ENCODE measurements at places on chromosomes 4 and X. TPM values are rescaled to one million over a fixed set of nuclear protein-coding genes. Genes with fewer than 3 reads are reported as not detected.

GRCh38 chrX:40864972-40865371 lies 129.6 kb upstream of the MED14 start:
- H3K4me1 ChIP-seq, result no peaks in the 10 kb centered on the region
- no peaks in the 10 kb centered on the region for H3K36me3 ChIP-seq
- H3K27ac ChIP-seq, result no peak overlapping the region

GRCh38 chr4:56681853-56682525 lies 893 bp upstream of the HOPX start:
- no peak overlapping the region for H3K4me3 ChIP-seq
- H3K4me1 ChIP-seq, result no peaks in the 10 kb centered on the region
- H3K36me3 ChIP-seq, result no peaks in the 10 kb centered on the region
- H3K27ac ChIP-seq, result no peak overlapping the region
- peaks cover 8% of the 10 kb centered on the region for H3K27me3 ChIP-seq
- DNase-seq, result no peak

- H3K27me3 ChIP-seq, result no peaks in the 10 kb centered on the region
- no peak overlapping the region for H3K27ac ChIP-seq
- no peaks in the 10 kb centered on the region for H3K36me3 ChIP-seq
- H3K4me3 ChIP-seq, result no peak overlapping the region
- no peak for DNase-seq
Observed at GRCh38 chr4:23105759-23106370, 413.1 kb downstream of the GBA3 start.

DNA sequence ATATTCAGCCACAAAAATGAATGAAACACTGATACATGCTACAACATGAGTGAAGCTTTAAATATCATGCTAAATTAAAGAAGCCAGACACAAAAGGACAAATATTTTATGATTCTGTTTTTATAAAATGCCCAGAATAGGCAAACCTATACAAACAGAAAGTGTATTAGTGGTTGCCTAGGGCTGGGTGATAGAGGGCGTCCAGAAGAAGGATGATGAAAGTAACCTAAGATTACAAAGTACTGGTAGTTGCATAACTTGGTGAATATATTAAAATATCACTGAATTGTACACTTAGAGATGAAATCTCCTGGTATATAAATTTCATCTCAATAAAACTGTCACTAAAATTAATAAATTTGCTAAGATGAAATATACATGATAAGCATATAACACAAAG lies 67.5 kb downstream of the FBXW7 start:
- H3K4me1 ChIP-seq, result no peaks in the 10 kb centered on the region
- no peaks in the 10 kb centered on the region for H3K27me3 ChIP-seq

GRCh38 chr4:107120661-107121060 lies 84.5 kb upstream of the DKK2 start:
- H3K36me3 ChIP-seq, result no peaks in the 10 kb centered on the region
- peak overlapping the region; percentile 9 for H3K27ac ChIP-seq
- no peaks in the 10 kb centered on the region for H3K4me1 ChIP-seq
- no peak for DNase-seq

The TLR2 gene
- total RNA-seq, result 0.98 TPM
